RWPE2 (cell line): ENCODE measurements at places on chromosomes 7 and 10.

- DNase-seq: no peak
Observed at GRCh38 chr10:61673360-61673759, 10.6 kb downstream of the CABCOCO1 start.

DNA sequence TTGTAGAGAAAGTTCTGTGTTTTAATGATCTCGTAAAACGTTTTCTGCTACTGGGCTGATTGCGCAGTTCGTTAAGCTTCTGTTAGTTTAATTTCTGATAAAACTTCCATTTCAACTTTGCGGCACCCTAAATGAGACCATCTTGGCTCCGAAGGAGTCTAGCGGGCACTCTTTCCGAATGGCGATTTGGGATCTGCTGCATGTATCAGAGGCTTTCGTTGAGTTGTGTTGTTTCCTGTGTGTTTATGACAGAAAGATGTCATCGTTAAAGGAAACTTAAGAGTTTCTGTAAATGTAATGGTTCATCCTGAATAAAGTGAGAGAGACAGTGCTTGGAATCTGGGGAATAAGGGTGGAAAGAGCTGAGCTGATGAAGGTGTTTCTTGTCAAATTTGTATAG is 174.7 kb downstream of the TCF7L2 start:
- DNase-seq: no peak

- no peak for DNase-seq
Observed at GRCh38 chr10:122229666-122230065, 41.4 kb upstream of the BTBD16 start.

- DNase-seq: no peak
Observed at GRCh38 chr7:53095731-53096501, 60.5 kb downstream of the POM121L12 start.

- DNase-seq: no peak
Observed at GRCh38 chr7:99713995-99714570, 20.9 kb downstream of the CYP3A7 start.

DNA sequence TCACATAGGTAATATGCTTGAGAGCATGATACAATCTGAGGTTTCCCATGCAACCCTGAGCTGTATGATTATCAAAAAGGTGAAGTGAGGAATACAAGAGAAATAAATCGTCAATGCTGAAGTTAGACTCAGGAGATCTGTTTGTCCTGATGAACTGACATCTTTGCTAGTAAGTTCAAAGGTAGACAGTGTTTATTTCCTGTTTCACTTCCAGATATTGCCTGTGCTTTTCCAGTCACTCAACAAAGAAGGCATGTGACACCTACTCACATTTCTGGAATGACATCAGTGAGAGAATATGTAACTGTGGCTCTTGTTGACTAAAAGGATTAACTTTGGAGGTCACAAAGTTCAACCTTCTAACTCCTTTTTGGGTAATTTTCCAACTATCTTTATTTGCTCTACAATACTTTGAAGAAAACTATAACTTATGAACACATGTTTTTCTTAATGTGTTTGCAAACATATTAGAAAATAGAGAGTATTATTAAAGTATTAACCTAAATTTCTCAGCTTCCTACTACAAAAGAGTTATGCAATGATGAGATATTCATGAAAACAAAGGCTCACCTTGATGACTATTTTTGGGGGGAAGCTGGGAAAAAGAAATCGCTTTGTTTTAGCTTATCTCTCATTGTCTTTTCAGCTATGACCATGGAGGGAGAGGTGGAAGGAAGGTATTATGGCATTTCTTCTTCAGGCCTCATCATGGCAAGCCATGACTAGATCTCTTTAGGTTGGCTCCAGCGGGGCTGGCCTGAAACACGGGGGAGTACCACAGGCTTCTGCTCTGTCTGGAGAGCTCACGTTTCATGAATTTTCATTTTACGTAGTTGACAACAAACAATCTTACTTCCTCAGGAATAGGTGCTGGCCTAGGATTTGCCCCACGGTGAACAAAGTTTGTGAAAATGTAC is 214.7 kb upstream of the SLC26A5 start:
- DNase-seq: no peak

DNA sequence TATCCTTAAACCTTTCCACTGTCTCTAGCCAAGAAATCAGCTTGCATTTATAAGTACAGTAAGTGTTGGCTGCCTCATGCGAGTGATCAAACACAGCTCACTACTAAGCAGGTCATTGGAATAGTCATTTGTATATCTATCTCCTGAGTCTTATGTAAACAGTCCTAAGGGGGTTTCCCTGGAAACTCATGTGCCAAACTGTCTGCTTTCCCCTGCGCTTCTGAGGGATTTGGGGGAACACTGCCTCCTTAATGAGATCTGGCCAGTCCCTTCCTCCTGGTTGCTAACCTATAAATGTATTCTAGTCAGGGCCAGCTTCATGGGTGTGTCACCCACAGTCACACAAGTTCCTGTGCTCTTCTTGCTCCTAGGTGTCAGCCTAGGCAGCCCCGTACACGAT is 133.1 kb downstream of the CD36 start:
- no peak for DNase-seq

DNA sequence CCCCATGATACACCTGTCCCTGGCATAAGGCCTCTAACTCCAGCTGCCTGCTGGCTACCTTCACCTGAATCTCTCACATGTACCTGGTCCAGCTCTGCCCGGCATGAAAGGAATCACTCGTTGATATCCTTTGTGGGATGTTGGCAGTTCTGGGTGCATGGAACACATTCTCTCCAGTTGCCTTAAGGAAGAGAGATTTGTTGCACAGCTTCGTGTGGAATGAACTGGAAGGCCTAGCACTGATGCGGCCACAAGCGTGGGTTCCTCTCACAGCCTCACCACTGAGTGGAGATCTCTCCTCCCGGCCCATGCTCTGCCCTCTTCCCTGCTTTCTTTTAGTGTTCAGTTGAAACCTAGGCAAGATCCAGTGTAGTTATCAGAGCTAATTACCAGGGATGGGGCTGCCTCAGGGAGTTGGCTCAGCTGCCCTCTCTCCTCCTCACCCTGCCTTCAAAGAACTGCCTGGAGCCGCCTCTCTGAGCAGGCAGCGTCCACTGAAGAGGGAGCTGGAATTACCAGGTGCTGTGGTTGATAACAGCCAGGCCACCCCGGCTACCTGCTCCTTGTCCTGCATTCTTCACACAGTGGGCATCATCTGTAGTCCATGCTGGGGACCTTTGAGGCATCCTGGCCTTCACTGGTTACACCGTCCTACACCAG is 194.3 kb downstream of the CCDC3 start:
- no peak for DNase-seq

- DNase-seq: peak; percentile 79
Observed at GRCh38 chr7:107594961-107595737, 15.1 kb downstream of the BCAP29 start.

- DNase-seq: no peak
Observed at GRCh38 chr7:39924122-39924521, 25.9 kb upstream of the CDK13 start.

DNA sequence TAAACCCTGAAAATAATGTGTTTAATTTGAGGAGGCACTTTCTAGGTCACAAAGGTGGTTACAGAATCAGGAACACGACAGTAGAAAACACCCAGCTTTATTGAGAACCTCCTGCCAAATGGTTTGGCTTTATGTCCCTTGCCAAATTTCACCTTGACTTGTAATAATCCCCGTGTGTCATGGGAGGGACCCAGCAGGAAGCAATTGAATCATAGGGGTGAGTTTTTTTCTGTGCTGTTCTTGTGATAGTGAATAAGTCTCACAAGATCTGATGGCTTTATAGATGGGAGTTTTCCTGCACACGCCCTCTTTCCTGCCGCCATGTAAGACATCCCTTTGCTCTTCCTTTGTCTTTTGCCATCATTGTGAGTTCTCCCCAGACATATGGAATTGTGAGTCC is 193.8 kb upstream of the KLF6 start:
- no peak for DNase-seq

GRCh38 chr7:96657347-96658021 is 52.2 kb downstream of the SEM1 start:
- no peak for DNase-seq

- no peak for DNase-seq
Observed at GRCh38 chr10:2933519-2933918, 133.8 kb upstream of the PFKP start.

DNA sequence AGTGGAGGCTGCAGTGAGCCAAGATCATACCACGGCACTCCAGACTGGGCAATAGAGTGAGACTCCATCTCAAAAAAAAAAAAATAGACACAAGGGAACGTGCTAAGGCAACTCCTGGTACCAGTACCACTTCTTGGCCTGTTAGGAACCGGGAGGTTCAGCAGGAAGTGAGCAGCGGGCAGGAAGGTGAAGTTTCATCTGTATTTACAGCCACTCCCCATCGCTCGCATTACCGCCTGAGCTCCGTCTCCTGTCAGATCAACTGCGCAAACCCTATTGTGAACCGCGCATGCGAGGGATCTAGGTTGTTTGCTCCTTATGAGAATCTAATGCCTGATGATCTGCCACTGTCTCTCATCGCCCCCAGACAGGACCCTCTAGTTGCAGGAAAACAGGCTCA is 69.9 kb upstream of the FOXK1 start:
- DNase-seq: no peak

- DNase-seq: no peak
Observed at GRCh38 chr10:34612938-34613337, 202.2 kb downstream of the PARD3 start.

DNA sequence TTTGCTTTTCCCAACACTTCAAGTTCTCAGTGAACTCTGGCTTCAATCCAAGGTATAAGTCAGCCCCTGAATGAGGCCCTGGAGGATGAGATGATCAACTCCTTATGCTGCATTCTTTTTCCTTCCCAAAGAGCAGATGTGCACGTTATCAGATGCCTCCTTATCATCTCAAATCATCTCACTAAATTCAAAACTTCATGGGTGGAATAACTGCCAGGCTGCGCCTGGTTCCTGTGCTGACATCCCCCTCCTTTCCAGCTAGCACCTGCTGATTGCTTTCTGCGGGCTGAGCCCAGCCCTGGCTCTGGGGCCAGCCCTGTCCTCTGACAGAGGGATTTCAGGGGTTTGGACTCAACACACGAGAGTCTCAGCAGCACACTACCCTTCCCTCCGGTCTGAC is 44.9 kb downstream of the TLL2 start:
- peak; percentile 9 for DNase-seq

- DNase-seq: no peak
Observed at GRCh38 chr7:133957845-133958244, 169.3 kb upstream of the LRGUK start.

DNA sequence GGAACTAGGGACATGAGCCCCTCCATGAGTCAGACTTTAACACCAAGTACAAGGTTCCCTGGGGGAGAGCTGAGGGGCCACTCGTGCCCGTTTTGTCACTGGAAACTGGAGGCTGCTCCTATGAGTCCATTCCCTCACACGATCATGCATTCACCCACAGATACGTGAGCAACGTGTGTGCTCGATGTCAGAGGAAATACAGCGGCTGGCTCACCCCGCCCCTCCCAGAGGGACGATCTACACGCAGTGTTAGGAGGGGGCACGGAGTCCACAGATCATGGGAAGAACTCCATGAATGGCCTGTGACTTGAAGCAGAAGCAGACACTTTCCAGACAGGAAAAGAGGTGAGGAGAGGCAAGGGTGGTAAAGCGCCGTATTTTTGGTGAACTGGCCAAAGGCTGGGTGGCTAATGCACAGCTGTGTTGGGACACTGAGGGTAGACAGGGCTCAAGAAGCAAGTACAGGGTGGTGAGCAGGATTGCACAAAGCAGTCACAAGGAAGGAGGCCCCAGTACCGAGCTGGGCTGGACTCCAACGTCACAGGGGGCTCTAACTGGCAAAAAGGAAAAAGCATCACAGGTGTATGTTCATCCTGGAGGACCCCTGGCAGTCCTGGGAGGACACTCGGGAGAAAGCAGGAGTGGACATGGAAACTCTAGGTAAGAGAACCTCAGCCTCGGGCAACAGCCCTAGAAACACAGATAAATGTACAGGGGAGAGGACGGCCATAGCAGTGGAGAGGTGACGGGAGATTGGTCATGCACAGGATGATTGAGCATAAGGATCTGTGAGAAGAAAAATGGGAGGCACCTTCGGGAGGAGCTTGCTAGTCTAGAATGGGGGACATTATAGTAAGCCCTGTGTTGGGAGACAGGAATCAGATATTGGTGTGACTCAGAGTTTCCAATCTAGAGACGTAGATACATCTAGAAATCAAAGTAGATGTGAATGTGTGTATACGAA is 41.2 kb downstream of the TNS3 start:
- DNase-seq: no peak

GRCh38 chr7:27863880-27864279 is 123.9 kb downstream of the TAX1BP1 start:
- no peak for DNase-seq

GRCh38 chr7:107501593-107501992 is 31.7 kb downstream of the GPR22 start:
- DNase-seq: no peak
